ENCODE measurements at places on chromosomes 1 and 21.

- no peak for DNase-seq
These were observed 57.9 kb upstream of the ETS2 start for GRCh38 chr21:38747810-38748209.

GRCh38 chr21:22650226-22650625 lies 1652.0 kb downstream of the NCAM2 start:
- no peak for DNase-seq

DNA sequence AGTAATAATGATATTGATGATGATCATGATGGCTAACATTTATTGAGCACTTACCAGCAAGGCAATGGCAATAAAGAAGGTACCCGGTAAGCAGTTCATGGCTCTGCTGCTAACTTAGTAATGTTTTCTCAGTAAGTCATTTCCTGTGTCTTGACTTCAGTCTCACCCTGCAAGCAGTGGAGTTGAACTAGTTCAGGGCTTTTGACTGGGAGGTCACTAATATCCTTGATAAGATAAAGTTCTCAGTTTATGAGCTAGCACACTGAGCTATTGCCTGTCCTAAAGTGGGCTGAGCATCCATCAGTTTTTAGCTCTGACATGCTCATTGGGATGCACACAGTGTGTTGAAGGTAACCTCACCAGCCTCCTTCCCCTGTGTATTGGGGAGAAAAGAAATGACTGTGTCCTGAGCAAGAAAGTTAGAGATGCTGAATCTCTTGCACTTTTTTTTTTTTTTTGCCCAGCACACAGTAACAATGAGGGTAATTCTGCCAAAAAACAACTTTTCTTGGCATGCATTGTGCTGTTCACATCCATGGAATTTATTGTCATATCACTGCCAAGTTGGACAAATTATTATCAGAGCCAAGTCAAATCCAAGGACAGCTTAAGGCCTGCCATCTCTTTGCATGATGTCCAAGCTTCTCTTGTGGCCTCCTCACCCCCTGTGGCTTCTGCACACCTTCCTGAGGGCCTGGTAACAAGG lies 55.5 kb upstream of the GADD45A start:
- no peak for DNase-seq

DNA sequence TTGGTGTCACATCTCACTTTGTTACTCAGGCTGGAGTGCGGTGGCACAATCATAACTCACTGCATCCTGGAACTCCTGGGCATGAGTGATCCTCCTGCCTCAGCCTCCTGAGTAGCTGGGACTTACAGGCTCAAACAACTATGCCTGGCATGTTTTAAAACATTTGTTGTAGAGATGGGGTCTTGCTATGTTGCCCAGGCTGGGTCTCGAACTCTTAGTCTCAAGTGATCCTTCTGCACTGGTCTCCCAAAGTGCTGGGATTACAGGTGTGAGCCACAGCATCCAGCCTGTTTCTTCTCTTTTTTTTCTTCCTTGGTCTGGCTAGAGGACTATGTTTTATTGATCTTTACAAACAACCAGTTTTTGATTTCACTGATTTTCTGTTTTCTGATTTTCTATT lies 64.6 kb downstream of the LHX4 start:
- DNase-seq = no peak

GRCh38 chr1:183029591-183030000 lies 6.4 kb downstream of the LAMC1 start:
- DNase-seq = no peak

GRCh38 chr1:56666112-56666608 lies 21.0 kb downstream of the PRKAA2 start:
- no peak for DNase-seq

DNA sequence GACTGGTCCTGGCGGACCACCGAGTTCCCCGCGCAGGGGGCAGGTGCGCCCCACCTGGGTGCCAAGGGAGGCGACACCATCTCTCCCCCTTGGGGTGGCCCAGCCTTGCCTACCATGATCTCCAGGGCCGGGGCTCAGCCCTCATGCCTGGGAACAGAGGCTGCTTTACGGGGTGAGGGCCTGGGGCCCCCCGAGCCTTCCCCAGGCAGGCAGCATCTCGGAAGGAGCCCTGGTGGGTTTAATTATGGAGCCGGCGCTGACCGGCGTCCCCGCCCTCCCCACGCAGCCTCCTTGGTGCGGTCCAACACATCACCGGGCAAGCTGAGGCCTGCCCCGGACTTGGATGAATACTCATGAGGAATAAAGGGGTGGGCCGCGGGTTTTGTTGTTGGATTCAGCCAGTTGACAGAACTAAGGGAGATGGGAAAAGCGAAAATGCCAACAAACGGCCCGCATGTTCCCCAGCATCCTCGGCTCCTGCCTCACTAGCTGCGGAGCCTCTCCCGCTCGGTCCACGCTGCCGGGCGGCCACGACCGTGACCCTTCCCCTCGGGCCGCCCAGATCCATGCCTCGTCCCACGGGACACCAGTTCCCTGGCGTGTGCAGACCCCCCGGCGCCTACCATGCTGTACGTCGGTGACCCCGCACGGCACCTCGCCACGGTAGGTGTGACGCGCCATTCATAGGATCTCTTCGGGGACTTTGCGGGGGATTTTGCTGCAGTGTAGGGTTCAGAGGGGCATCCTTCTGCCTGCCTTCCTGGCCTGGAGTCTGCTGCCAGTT lies 38.2 kb downstream of the TP73 start:
- DNase-seq = no peak

DNA sequence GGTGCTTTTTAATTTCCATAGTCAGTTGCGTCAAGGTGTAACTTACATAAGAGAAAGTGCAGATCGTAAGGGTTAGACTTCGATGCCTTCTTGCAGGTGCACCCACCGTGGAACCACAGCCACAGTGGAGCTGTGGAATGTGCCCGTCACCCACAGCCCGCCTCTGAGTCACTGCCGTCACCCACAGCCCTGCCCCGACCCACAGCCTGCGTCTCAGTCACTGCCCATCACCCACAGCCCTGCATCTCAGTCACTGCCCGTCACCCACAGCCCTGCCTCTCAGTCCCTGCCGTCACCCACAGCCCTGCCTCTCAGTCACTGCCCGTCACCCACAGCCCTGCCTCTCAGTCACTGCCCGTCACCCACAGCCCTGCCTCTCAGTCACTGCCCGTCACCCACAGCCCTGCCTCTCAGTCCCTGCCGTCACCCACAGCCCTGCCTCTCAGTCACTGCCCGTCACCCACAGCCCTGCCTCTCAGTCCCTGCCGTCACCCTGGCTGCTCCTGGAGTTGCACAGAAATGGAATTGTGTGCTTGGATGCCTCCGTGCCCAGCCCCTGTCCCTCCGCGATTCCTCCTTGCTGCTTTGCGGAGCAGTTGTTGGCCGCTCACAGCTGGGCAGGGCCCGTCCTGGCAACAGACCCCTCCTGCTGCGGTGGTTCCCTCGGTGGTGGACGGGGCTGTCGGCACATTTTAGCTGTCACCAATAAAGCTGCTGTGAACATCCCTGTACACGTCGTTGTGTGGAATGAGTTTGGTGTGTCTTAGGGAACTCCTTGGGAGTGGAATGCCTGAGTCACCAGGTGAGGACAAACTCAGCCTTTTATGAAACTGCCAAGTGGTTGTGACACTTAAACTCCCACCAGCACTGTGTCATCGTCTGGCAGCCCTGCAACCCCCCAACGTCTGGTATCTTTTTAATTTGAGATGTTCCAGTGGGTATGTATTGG lies 44.9 kb upstream of the COL6A2 start:
- DNase-seq = no peak
